ENCODE measurements at places on chromosomes 3 and 15.

DNA sequence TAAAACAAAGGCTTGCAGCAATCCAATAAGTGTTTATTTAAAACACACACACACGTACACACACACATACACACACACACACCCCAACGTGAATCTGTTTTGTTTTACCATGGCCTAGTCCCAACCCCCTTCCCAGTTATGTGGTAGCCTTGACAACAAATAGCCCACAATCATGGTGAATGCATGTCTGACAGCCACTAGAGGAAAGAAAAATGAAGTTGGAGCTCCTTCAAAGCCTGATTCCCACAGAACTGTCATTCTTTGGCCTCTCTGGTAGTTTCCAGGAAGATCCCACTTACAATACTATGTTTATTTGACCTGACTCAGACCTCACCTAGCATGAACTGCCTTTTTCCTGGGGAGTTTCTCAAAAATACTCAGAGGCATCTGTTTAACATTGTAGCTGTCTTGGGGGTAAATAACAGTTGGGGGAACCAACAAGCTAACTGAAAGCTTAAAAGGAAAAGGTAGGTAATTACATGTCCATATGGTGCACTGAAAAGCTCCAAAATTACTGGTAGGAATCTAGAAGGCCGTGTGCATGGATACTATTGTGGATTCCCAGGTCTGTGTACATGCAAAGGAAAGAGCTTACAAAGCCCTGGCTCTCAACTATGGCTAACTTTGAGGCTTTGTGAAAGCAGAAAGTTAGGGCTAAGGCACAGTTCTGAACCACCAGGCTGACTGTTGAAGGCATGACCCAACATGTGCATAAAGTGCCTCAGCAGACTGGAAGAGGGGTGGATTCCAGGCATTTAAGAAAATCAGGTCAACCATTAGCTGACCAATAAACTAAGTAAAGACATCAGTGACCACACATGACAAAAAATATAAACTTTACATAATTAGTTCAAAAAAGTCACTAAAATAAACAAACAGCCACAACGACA lies 65.3 kb downstream of the FAIM start:
- no peak for DNase-seq

DNA sequence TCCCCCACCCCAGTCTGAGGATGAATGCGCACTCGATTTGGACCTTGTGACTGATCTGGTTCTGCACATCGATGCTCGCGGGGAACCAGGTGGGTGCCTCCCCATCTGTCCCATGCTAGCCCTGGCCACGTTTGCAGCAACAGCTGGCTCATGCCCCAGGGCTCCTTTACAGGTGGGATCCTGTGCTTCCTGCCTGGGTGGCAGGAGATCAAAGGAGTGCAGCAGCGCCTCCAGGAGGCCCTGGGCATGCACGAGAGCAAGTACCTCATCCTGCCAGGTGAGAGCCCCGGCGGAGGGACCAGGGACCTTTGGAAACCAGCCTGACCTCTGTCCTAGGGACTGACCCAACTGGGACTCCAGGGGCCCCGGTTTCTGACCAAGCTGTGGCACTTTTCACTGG lies 44.3 kb downstream of the DHX30 start:
- DNase-seq = no peak

GRCh38 chr3:53645754-53646153 lies 151.3 kb downstream of the CACNA1D start:
- DNase-seq = no peak

- DNase-seq = no peak
Observed at GRCh38 chr3:149214702-149215101, 6.9 kb downstream of the CP start.

GRCh38 chr15:72887376-72887775 lies 103.8 kb upstream of the ADPGK start:
- DNase-seq = no peak

DNA sequence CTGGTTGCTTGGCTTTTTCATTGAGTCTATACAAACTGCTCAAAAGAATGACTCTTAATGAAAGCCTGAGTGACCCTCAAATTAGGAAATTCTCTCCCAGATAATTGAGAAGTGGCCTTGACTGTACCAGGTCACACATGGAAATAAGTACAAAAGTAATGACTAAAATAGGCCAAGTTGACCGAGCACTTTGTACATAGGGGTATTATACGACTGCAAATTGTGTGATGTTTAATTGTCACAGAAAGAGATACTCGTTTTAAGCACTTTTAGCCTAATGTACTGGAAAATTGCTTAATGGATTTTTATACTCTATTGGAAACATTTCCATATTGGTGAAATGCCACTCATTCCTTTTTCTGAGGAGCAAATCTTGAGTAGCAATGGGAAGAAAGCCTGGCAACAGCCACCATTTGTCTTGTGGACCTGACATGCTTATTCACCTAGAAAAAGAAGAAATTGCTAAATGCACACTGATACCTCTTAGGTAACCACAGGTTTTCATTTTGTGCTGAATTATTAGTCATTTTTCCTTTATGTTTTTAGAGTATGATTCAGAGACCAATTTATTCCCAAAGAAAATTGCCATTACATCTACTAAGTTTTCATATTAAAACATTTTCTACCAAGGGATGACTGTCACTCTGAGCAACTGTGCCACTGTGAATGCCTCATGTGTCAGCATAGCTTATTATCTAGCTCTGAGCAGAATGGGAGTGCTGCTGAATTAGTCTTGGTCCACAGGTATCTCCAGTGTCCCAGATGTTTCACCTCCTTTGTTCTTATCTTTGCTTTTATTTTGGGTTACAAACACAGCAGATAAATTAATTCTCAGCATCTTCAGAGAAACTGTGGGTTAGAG lies 8.9 kb upstream of the PXK start:
- DNase-seq = no peak

GRCh38 chr15:36370731-36371112 lies 208.7 kb upstream of the CDIN1 start:
- DNase-seq = no peak

- no peak for DNase-seq
Observed at GRCh38 chr3:57538465-57538864, 5.7 kb downstream of the DNAH12 start.

- no peak for DNase-seq
Observed at GRCh38 chr3:191973820-191974219, 512.9 kb downstream of the PYDC2 start.

- DNase-seq = no peak
Observed at GRCh38 chr15:57726411-57726810, 19.9 kb downstream of the POLR2M start.

DNA sequence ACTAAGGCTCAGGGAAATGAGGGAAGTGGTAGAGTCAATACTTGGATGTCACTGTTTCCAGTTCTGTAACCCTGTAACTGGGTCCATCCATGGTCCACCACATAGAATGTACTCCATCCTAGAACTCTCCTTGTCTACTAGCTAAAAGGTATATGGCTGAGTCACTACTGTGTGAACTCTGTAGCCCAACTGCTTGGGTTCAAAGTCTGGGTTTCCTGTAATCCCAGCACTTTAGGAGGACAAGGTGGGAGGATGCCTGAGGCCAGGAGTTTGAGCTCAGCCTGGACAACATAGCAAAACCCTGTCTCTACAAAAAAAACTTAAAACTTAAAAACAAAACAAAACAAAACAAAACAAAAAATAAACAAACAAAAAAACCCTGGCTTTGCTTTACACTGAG lies 5.3 kb upstream of the DIS3L start:
- no peak for DNase-seq

- DNase-seq = no peak
Observed at GRCh38 chr3:5690490-5690889, 503.0 kb downstream of the EDEM1 start.

GRCh38 chr15:80418892-80419537 lies 14.8 kb downstream of the ARNT2 start:
- no peak for DNase-seq

GRCh38 chr3:128336337-128337156 lies 130.1 kb downstream of the DNAJB8 start:
- no peak for DNase-seq

DNA sequence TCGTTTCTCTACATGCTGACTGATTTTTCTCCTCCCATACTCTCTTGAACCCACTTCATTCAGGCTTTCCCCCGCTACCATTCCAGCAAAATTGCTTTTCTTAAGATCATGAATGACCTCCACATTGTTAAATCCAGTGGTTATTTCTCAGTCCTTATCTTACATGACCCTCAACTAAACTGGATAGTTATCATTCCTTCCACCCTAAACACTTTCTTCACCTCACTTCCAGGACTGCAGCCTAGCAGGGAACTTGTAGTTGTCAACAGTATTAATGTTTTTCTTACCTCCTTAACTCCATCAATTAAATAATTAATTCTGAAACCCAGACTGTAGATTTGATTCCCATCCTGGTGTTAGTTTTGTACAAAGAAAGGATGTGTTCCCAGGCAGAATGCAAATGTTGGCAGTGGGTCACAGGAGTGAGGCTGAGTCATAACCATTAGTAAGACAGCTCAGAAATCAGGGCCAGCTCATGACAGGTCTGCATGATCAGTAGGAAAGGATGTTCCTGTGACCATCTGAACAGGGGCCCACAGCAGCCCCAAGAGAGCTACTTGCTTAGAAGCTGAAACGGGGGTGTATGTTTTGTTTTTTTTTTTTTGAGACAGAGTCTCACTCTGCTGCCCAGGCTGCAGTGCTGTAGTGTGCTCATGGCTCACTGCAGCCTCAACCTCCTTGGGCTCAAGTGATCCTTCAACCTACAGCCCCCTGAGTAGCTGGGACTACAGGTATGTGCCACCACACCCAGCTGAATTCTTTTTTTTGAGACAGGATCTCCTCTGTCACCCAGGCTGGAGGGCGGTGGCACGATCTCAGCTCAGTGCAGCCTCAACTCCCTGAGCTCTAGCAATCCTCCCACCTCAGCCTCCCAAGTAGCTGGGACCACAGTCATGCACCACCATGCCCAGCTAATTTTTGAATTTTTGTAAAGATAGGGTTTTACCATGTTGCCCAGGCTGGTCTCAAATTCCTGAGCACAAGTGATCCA lies 9.1 kb downstream of the BCL2L10 start:
- DNase-seq = peak; percentile 62

GRCh38 chr3:71197841-71198565 lies 385.5 kb downstream of the FOXP1 start:
- DNase-seq = no peak

- DNase-seq = no peak
Observed at GRCh38 chr3:172140499-172141391, 101.4 kb downstream of the FNDC3B start.

DNA sequence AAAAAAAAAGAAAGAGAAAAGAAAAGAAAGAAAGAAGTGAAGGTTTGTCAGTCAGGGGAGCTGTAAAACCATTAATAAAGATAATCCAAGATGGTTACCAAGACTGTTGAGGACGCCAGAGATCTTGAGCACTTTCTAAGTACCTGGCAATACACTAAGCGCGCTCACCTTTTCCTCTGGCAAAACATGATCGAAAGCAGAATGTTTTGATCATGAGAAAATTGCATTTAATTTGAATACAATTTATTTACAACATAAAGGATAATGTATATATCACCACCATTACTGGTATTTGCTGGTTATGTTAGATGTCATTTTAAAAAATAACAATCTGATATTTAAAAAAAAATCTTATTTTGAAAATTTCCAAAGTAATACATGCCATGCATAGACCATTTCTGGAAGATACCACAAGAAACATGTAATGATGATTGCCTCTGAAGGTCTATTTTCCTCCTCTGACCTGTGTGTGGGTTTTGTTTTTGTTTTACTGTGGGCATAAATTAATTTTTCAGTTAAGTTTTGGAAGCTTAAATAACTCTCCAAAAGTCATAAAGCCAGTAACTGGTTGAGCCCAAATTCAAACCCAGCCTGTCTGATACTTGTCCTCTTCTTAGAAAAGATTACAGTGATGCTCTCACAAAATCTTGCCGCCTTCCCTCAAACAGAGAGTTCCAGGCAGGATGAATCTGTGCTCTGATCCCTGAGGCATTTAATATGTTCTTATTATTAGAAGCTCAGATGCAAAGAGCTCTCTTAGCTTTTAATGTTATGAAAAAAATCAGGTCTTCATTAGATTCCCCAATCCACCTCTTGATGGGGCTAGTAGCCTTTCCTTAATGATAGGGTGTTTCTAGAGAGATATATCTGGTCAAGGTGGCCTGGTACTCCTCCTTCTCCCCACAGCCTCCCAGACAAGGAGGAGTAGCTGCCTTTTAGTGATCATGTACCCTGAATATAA lies 2.0 kb downstream of the B2M start:
- peak; percentile 22 for DNase-seq

GRCh38 chr15:71716990-71717389 lies 93.4 kb upstream of the NR2E3 start:
- DNase-seq = no peak

DNA sequence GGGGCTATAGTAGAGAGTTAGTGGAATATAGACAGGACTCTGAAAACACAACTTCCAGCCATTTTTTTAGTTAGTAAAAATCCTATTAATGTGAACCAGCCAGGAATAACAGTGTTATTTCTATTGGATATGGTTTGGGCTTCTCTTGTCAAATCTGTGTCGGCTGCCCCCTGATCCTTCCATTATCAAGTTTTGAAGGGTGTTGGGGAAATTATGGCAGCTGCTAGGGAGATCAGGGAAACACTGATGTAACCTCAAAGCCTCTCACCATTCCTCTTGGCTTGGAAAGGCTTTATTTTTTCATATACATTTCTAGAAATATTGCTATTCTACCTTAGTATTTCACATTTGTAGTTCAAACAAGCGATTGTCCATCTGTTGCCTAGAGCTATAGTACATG lies 293.7 kb upstream of the TPRG1 start:
- DNase-seq = no peak

DNA sequence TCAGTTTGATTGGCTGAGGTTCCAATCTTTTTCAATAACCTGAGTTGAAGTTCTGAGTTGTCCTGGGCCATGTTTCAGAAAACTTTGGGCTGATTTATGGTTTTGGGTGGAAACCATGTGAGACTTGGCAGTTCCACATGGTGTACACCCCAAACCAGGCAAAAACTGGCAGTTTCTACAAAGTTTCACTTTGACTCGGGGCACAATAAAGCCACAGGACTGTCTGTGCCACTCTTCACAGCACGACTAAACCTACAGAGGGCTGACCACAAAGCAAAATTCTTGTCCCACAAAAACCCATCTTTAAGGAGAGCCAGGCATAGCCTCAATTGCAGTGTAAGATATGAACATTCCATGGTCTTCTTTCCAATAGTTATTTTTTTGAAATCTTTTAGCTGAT lies 155.0 kb downstream of the DUT start:
- DNase-seq = no peak
